NCI-H2081 treated with DMSO at 0.1 percent for 48 hours (cell line): ENCODE measurements at places on chromosomes 4 and X.

DNA sequence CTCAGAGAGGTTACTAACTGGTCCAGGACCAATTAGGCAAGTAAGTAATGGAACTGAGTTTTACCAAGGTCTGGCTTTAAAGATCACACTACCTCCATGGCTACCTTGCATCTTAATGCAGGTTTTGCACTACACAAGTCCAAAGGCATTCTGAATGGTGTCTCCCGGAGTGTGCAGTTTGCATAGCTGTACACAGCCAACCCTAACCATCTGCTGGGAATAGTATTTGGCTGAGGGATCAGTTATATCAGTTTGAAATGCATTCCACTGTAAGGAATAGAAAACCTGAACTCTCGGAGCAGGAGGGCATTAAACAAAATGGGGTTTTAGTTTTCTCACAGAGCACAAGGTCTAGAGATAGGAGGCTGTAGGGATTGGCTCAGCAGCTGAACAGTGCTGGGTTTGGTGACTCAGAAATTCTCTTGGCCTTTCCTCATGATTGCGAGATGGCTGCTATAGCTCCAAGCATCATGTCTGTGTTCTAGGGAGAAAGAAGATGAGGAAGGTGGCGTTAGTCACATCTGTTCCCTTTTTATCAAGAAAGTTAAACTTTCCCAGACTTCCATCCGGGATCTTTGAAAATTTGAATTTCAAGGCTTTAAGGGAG lies 177.1 kb downstream of the NHS start:
- DNase-seq: no peak

GRCh38 chrX:86910602-86911311 lies 606.8 kb upstream of the KLHL4 start:
- DNase-seq: no peak

GRCh38 chr4:119525005-119525749 lies 103.4 kb downstream of the PDE5A start:
- no peak for DNase-seq

DNA sequence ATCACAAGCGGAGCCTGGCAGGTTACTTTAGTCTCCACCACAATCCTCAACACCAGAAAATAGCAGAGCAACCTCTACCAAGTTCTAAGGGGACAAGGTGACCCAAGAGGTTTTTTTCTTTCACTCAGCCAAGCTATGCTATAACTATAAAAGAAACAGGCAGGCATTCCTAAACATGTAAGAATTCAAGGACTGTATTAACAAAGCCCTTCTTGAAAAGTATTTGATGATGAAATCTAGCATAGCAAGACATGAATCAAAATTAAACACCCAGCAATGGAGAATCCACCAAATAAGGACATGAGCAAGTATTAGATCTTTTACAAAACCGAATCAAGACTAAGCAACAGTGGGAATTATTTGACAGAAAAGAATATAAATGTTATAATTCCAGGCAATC lies 25.7 kb upstream of the C1QTNF7 start:
- DNase-seq: no peak

GRCh38 chrX:13808293-13808692 lies 8.6 kb downstream of the GPM6B start:
- DNase-seq: peak; percentile 69

DNA sequence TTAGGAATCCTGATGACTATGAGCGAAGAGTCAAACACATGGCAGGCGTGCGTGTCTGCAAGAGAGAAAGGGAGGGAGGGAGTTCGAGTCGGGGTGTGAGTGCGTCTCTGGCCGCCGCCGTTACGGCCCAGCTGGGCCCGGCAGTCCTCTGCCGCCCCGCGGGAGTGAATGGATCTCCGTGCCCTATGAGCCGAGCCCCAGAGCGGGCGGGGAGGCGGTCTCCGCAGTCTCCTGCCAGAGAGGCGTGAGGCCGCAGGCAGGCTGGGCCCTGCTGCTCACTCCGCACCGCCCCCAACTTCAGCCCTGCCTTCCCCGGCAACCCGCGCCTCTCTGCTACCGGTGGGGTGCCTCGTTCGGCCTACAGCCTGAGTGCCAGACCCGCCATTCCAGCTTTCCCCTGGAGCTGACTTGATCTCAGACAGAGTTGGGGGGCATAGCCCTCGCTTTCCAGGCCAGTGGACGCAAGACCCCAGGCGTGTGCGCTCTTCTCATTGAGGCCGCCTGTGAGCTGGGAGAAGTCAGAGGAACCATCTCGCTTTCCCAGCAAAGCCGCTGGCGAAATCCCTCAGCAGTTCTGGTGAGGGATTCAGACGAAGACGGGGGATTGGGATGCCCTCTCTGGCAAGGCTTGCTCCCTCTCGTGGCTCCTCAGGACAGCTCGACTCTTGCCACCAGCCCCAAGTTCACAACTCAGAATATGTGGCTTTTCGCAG lies 1.4 kb downstream of the SLC16A2 start:
- no peak for DNase-seq

DNA sequence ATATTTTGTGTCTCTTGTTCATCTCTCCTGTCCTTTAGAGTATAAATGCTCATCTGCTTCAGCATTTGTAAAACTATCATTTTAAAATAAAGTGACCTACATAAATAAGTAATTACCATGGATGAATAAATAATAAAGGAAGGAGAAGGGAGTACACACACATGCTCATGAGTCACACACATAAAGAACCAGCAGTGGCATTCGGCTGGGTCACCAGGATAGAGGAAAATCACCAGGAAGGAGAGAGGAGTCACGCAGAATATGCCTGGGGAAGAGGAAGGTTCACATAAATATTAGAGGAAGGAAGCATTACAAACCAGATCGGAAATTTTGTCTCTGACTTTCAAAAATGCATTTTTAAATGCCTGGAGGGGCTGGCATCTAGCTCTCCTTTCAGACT lies 38.5 kb upstream of the MED14 start:
- DNase-seq: no peak
